ENCODE measurements at places on chromosomes 12 and 14. TPM values are rescaled to one million over a fixed set of nuclear protein-coding genes. Genes with fewer than 3 reads are reported as not detected.

DNA sequence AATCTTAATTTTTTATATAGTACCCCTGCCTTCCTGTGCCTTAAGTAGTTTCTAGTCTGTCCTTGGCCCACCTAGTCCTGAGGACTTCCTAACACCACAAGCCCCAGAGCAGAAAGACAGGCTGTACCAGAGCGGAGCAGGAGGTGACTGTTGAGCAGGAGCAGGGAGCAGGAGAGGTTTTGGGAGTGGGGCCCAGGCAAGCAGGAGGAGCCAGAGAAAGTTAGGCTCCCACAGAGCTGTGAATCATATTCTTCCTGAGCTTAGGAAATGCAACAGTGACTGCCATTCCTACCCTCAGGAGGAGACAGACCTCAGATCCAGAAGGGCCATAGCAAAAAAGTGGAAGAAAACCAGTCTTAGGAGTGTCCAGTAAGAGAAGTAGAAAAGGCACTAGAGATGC is 28.3 kb upstream of the COL2A1 start:
- no peak for DNase-seq

GRCh38 chr12:24483732-24484131 is 465.2 kb downstream of the BCAT1 start:
- DNase-seq, result no peak

Gene ATP5MC2
- total RNA-seq, result 355 TPM

Gene OR6S1
- not detected for total RNA-seq

Gene LBHD2
- not detected for total RNA-seq

Gene HPD
- total RNA-seq, result not detected

Gene SYCP3
- not detected for total RNA-seq

All from transverse colon (tissue), 4 donors.